Right hindlimb (tissue), 1 donor: ENCODE measurements at places on chromosomes 6 and 20.

GRCh38 chr20:34364223-34364506, 1.1 kb downstream of the ITCH start:
- no peak for DNase-seq

DNA sequence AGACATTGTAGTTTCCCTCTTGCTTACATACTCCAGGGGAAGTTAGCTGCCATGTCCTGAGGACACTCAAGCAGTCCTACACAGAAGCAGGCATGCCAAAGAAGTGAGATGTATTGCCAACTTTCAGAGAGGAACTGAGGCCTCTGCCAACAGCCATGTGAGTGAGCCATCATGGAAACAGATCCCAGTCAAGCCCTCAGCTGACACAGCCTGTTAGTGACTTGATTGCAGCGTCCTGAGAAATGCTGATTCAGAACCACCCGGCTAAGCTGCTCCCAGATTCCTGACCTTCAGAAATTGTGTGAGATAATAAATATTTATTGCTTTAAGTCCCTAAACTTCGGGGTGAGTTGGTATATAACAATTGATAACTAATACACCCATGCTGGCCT, 38.1 kb downstream of the GSTA2 start:
- DNase-seq = no peak

DNA sequence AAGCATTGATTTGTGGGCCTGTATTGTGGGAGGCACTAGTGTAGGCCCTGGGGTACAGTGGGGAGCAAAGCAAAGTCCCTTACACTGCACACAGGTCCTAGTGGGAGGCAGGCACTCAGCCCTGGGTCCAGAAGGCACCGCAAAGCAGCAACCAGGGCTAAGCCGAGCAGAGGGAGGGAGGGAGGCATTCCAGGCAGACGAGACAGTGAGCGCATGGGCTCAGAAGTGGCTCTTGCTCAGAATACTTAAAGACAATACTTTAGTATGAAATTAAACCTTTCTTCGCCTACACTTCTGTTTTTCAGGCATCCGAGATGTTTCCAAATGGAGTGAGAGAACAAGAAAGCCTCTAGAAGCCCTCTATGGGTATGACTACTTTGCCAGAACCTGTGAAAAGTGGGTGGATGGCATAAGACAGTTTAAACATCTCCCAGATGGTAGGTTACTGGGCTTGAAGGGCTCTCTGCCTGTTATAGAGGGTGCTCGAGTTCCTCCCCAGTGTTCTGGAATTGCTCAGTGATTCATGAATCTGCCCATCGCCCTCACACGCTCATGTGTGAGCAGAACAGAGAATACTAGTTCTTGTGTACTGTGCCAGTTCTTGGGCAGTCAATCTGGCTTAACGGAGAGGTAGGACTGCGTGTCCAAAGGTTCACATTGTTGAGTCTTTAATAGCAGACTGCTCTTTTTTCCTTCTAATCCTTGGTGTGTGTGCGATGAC, 18.7 kb downstream of the BPHL start:
- no peak for DNase-seq

- no peak for DNase-seq
Measured at GRCh38 chr6:129353067-129353466, 356.9 kb downstream of the ARHGAP18 start.

DNA sequence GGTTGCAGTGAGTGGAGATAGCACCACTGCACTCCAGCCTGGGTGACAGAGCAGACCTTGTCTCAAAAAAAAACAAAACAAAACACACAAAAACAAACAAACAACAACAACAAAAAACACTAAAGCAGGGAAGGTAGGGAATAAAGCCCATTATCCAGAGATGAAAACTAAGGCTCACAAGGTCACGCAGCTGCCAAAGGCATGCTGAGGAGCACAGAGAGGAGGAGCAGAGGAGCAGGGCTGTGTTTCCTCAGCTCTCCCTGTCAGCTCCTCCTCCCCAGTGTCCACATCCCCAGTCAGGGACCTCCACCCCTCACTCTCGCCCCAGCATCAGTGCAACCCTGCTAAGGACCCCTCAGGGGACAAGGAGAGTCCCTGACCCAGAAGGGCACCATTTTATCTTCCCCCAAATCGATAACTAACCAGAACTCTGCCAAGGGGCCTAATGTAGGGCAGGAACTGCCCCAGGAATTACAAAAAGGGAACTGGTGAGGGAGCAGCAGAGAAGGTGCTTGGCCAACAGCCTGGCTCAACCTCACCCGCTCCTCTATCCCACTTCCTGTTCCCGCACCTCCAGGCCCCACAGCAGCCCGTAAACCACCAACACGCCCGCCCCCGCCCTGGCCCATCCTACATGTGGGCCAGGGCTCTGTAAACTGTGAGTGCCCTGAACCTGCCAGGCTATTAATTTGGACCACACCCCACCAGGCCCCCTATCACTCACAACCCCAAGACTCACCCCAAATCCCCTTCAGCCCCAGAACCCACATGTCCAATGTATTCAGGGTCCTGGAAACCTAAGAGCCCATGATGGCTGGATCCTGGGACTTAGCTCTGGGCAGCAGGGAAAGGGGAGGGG, 9.0 kb downstream of the TEAD3 start:
- no peak for DNase-seq

GRCh38 chr20:38162878-38163875, 1.9 kb downstream of the TGM2 start:
- no peak for DNase-seq

DNA sequence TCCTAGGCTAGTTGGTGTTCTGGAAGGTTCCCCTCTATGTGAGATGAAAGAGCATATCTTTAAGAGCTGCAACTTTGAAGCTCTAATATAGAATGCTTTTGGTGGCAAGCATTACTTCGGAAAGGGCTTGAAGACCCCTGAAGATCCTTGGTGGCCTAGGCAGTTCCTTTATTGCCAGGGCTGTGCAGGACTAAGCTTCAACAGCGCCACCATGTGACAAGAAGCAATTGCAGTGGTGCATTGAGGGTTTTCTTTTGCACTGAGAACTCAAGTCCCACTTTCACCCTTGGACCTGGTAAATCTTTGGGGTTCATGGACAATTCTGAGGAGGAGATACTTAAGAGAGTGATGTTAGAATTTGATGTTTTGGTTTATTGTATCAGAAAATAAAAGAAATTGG, 237.4 kb upstream of the GMDS start:
- no peak for DNase-seq

DNA sequence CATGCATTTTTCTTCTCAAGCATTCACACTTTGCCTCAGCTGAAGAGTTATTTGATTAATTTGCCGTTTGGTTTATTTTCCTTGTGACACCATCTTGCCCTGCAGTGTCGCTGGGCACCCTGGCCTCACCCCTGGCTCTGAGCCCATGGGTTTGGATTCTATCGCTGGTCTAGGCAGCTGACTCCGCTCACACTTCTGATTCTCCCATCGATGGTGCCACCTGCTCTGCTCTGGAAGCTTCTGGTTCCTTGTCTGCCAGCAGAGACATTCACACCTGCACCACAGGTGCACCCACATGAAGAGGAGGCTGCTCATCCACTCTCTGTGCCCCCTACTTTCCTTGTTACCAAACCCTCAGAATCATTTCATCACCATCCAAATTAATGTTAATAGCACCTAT, 291.6 kb upstream of the CDH4 start:
- DNase-seq = no peak

DNA sequence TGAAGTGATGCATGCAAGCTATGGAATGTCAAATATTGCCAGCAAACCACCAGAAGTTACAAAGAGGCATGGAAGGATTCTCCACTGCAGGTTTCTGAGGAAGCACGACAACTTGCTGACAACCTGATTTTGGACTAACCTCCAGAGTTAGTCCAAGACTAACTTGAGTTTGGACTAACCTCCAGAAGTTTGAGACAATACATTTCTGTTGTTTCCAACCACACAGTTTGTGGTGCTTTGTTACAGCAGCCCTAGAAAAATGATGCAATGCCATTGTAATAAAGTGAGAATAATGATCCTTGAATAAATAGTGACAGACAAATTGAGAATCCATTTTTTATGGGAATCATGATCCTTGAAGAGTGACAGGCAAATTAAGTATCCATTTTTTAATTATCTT, 169.9 kb upstream of the HDDC2 start:
- no peak for DNase-seq

DNA sequence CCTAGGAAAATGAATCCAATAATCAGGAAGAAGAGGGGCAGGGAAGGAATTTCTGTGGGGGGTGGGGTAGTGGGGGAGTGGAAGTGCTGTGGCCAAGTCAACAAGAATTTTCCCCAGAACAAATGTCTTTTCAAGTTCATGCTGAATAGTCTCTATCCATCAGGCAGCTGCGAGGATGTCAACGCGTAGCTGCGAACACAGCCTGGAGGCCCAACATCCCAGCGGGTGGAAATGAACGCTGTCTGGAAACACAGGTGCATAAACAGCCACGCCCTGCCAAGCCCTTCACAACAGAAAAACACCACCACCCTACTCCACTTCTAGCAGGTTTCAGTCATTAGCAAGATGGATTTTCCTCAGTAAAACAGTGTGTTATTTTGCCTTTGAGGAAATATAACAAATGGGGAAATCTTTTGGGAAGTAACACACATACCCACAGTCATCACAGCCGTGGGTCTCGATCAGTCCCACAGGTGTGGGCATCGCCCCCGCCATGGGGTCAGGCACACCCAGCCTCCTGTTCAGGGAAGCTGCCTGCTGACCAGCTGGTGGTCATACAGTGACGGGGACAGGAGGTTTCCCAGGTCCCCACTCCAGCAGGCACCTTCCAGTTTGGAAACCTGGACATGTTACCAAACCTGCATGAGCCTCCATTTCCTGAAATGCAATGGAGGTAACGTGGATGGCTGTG, 112.1 kb upstream of the THBS2 start:
- no peak for DNase-seq

DNA sequence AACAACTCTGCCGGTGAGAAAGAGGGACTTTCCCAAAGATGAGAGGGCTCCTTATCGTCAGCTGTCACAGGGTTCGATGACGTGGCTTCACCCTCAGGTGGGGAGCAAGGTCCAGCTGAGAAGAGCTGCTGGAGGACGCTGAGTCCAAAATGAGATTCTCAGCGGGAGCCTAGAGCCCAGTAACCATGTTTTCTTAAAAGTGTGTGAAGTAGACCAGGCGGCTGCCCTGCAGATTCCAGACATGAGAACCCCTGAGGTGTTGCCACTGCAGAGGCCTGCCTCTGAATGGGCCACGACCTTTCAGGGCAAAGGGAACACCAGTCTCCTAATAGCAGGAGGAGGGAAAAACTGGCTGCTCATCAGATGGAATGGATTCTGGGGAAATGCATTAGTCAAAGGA, 375.1 kb downstream of the BTBD9 start:
- no peak for DNase-seq

- no peak for DNase-seq
Measured at GRCh38 chr6:33116841-33117711, 41.3 kb downstream of the HLA-DPB1 start.

DNA sequence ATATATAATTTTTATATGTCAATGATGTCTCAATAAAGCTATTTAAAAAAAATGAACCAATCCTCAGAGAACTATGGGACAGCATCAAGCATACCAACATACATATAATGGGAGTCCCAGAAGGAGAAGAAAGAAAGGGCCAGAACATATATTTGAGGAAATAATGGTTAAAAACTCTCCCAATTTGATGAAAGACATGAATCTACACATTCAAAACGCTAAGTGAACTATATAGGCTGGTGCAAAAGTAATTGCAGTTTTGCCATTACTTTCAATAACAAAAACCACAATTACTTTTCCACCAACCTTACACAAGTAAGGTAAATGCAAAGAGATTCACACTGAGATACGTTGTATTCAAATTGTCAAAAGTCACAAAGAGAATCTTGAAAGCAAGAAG, 43.4 kb downstream of the ZNF133 start:
- no peak for DNase-seq

DNA sequence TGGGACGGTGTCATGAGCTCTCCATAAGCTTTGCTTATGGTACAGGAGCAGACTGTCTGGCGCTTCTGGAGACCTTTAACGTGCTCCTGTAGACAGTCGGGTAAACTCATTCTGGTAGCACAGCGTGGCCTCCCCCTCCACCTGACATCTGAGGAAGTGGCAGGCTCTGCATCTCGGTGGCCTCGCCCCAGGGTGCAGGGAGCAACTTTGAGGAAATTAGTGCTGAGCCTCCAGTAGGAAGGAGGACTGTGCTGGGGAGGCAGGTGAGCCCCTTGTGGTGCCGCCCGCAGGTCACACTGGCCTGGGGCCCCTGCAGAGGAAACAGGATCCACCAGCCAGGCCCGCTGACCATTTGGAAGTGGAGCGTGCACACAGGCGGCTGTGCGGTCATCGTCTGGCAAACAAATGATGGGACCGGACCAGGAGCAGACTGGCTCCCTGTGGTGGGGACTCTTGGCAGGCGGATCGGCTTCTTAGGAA, 57.9 kb downstream of the SYNJ2 start:
- DNase-seq = no peak

DNA sequence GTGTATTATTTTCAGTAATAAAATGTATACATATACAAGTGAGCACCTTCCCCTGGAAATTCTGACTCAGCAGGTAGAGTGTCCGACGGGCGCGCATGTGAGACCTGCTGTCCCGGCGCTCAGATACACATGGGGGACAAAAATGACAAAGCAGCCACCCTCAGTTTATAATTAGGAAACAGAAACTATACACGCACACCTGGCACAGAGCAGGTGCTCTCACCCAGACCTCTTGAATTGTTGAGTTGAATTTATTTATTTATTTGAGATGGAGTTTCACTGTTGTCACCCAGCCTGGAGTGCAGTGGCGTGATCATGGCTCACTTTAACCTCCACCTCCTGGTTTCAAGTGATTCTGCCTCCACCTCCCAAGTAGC, 180.4 kb downstream of the ZDHHC14 start:
- DNase-seq = no peak

DNA sequence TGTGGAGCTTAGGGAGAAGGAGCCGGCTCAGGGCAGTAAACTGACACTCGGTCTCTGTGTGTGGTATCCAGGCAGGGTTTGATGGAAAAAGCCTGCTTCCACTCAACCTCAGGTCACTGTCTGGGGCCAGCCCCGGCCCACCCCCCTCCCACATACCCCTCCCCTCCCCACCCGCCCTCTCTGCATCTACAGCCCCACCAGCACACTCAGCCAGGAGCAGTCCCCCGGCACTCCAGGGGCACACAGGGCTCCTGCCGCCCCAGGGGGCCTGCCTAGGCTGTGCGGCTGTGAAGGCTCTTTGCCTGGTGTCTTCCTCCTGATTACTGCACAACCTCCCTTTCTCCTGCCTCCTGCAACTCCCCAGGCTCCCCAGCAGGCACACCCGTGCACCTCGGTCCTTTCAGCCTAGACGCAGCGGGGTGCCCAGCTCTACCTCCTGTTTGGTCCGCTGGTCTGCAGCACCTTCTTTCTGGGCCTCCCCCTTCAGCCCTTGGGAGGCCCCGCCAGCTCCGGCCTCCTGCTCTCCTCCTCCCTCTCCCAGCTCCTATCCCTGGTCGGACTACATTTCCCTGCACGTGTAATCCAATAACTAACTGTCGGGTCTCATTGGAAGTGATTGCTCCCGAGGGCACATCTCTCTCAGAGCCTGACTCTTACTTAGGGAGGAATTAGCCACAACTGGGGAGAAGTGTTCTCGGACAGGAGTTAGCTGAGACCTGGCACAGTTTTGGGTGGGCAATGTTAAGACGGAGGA, 1.3 kb upstream of the FOXF2 start:
- DNase-seq = peak; percentile 15

GRCh38 chr6:118280210-118280609, 267.9 kb upstream of the PLN start:
- DNase-seq = no peak
